ENCODE measurements at places on chromosomes 1 and 21.

GRCh38 chr1:106995970-106996369 lies 60.5 kb upstream of the PRMT6 start:
- DNase-seq, result no peak

- no peak for DNase-seq
These were observed 82.0 kb upstream of the DPH5 start for GRCh38 chr1:101107496-101108110.

DNA sequence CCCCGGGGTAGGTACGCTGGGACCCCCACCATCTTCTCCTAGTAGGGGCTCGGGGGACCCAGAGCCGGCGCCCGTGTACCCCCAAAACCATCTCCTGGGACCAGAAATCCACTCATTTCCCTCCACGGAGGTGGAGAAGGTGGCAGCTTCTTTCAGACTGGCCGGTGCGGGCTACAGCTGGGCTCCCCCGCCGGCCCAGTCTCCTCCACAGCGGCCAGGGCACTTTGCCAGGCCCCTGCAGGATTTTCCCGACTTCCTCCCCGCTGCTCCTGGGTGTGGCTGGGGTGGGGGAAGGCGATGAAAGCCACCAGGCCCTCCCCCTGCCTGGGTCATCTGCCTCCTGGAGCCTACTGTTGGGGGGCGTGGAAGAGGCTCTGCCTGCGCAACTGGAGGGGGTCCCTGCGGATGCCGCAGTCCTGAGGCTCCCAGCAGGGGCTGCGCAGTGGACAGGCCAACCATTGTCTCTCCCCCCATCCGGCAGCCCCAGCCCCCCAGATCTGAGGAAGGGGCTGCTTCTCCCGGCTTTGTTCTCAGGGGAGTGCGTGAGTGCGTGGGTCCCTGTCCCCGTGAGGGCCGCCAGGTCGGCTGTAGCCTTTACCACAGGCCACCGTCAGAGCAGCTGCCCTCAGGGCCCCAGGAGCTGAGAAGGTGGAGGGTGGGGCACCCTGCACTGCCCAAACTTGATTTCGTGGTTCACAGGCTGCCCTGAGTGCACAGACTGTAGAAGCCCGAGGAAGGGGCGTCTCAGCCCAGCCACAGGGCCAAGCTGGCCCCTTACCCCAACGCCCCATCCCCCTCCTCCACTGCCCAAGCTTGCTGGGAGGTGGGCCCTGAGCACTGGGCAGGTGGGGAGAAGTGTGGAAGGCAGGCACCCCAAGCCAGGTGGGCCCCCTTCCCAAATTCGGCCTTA lies 1.3 kb downstream of the AGRN start:
- peak; percentile 83 for DNase-seq

GRCh38 chr21:25572861-25573310 lies 34.4 kb downstream of the MRPL39 start:
- DNase-seq, result no peak

GRCh38 chr1:65232461-65232990 lies 76.8 kb upstream of the DNAJC6 start:
- DNase-seq, result no peak

GRCh38 chr1:43454270-43455011 lies 710 bp upstream of the HYI start:
- no peak for DNase-seq
